ENCODE measurements at places on chromosomes 4 and X.

DNA sequence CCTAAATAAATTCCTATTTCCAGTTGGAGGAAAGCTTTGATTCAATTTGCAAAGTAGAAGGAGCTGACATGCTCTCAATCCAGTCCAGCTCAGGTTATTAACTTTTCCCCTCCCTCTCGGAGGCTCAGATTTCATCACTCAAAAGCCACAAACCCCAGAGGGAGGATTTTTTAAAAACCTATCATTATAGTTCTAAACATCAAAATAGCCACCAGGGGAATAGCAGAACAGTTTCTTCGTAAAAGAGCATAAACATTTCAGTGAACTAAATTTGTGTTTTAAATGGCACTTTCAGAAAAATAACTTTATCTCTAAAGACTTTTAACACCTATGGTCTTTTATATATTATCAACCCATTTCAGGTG is 8.8 kb downstream of the GPRIN3 start:
- peak; percentile 26 for DNase-seq

DNA sequence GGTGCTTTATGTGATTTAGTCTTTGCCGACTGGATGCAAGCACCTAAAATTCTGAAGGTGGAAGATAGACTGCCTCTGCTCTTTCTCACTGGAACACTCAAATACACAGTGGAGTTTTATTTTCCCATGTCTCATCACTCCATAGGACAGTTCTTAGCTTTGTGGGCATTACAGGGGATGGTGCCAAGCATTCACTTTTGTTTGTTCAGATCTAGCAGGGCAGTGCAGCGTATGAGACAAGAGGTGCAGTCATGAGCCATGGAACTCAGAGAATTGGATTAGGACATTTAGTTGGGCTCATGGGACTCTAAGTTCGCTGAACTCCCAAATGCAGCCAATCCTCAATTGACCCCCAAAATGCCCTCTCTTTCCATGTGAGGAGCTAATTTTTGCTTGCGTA is 1136.9 kb upstream of the PRKX start:
- DNase-seq: no peak

DNA sequence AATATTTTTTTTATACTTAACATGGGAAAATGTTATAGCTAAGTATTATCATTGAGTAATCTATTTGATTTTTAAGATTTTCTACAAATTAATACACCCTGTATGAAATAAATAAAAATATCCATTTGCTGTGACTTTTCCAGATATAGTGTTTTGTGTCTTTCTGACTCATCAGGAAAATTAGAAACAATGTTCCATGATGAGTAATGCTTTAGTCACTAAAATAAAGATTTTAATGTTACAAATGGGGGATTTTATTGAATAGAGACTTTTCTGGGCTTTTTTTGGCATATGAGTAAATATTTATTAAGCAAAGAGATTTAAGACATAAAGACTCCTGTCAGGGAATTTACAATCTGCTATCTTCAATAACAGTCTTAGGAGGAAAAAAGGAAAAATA is 279.2 kb upstream of the NOCT start:
- peak; percentile 12 for DNase-seq

GRCh38 chr4:9994246-9994847 is 26.9 kb downstream of the SLC2A9 start:
- no peak for DNase-seq

DNA sequence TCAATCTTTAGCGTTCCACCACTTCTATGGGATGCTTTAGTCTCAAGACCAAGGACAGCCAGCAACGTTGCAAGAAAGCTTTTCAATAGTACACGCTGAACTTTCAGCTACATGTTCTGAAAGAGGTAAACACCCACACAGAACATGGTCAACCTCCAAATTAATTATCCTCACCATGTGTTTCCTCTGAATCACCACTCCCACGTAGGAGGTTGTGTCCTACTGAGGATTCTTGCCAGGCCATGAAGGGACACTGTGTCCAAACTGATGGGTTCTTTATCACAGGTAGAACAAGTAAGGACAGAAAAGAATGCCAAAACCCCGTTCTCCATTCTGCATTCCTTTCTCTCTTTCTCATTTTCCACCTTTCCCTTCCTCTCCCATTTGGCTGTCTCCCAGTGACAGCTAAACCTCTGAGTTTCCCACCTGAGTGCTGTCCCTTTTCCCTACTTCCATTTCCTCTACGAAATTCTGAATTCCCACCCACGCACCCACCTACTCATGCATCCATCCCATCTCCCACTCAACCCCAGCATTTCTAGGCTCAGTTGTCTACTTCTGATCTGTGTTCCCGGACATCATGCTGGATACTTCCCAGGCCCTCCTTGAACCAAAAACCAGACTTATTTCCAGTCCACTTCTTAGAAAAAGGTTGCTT is 29.0 kb upstream of the GPM6B start:
- DNase-seq: no peak

DNA sequence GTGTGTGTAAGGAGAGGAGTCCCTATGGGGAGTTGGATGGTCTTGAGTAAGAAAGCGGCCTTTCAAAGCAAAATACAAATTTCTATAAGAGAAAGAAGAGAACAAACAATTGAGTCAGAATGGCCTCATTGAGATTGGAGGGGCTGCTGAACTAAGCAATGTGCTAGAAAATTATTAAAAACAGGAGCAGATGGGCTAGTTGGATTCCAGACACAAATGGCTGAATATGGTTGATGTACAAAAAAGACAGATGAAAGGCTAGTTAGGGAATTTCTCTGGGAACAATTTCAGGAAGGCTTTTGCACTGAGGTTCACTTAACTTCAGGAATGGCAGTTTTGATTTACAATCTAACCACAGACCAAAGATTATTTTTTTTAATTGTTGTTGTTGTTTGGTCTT is 1806.8 kb upstream of the TENM3 start:
- no peak for DNase-seq

- no peak for DNase-seq
Measured at GRCh38 chr4:2163311-2163821, 78.6 kb downstream of the HAUS3 start.

DNA sequence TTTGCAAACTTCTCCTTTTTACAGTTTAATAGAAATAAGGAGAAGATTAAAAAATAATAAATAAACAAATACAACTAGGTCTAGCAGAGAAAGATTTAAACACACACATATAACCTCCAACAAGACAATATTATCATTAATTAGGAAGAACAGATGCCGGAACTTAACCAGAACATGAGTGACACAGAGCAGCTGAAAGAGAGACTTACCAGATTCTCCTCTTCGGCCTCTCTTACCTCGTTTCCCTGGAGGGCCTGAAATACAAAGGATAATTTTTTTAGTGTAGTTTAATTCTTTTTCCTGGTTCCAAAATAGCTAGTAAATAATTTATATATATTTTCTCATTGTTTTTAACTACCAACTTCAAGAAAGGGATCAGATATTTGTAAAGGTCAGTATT is 252.5 kb downstream of the COL25A1 start:
- no peak for DNase-seq

GRCh38 chr4:171622729-171623128 is 190.5 kb upstream of the GALNTL6 start:
- DNase-seq: no peak

GRCh38 chr4:16227462-16227868 is 1.2 kb upstream of the TAPT1 start:
- peak; percentile 28 for DNase-seq

DNA sequence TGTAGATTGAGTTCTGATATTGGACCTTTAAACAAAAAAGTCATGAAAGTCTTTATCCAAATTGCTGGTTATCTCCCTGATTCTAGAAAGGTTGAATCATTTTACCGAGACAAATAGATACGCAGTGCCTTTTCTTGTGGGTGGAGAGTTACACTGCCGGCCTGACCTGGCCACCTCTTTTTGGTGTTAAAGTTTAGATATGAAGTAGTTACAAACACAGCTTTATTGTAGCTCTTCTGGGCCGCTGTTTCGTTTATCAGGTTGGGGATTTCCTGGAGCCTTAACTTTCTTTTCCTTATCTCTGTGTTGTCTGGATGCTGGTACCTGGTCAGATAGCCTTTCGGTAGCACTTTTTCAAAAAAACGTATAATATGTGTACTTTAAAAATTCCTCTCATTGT is 31.0 kb downstream of the FNIP2 start:
- DNase-seq: no peak

GRCh38 chrX:45063319-45064095 is 137.2 kb downstream of the DIPK2B start:
- DNase-seq: no peak

DNA sequence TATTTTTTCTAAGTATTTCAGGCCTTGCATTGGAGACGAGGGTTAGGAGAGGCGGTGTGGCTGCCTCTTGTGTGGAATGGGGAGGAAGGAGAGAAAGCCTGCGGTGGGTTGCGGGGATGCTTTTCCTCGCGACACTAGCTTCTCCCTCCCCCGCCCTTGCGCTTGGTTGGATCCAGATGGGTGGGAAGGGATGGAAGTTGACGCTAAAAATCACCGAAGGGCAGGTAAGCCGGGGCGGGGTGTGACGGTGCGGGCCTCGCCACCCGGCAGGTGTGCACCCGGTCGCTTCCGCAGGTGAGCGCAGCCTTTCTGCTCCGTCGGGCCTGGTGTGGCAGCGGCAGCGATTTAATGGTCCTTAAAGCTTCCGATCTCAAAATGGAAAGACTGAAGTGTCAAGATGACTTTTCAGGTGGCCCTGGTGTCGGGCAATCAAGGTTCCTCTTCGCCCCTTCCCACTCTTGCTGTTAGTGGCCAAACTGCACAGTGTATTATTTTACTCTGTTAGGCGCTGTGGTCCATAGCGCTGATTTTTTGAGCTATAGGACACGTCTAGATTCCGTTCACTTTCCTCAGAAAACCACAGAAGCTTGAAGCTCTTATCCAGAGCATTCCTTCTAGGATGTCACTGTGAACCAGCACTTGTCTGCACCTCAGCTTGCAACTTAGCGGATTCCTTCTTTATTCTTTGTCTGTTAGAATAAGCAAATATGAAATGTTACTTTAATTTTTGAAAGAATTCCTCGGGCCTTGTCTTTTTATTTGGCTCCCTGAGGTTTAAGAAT is 765 bp downstream of the ENOPH1 start:
- DNase-seq: peak; percentile 40

DNA sequence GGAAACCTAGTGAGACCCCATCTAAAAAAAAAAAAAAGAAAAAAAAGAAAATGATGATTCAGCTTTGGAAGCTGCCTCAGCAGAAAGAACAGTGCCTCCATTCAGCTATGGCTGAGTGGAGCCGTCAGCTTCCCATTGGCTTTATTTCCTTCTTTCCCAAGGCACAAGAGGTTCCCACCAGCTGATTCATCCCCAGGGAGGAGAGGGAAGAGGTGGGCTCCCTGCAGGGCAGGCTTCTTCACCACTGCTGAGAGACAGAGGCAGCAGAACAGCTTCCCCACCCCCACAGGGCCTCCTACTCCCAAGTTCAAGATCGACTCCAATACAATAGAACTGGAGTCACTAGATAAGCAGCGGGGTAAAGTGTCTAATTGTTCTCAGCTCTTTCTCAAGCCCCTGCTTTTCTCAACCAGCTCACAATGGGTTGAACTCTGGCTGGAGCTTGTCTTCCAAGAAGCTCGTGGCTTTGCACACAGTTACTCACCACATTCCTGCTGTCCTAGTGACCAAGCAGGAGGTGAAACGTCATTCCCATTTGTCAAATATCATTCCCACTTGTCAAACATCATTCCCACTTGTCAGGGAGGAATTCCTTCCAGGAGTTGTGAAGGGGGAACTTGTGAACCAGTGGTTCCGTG is 47.8 kb downstream of the FHDC1 start:
- peak; percentile 41 for DNase-seq

DNA sequence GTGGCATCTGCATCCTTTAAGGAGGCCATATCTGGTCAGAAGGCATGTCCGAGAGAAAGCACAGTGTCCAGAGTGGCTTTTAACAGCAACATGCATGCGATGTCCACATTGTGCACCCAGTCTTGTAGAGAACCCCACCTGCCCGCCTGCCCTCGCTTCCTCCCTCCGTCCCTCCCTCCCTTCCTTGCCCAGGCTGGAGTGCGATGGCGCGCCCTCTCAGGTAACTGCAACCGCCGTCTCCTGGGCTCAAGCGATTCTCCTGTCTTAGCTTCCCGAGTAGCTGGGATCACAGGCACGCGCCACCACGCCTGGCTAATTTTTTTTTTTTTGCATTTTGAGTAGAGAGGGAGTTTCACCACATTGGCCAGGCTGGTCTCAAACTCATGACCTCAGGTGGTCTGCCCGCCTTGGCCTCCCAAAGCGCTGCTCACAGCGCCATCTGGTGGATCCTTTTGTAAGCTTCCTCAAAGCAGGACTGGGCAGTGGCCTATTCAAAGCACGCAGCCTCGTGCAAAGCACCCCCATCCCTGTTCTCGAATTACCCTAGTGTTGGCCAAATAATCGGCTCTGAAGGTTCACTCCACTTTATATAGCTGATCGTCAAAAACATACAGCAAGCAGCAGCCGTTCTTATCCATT is 15.0 kb downstream of the BRCC3 start:
- DNase-seq: peak; percentile 17

DNA sequence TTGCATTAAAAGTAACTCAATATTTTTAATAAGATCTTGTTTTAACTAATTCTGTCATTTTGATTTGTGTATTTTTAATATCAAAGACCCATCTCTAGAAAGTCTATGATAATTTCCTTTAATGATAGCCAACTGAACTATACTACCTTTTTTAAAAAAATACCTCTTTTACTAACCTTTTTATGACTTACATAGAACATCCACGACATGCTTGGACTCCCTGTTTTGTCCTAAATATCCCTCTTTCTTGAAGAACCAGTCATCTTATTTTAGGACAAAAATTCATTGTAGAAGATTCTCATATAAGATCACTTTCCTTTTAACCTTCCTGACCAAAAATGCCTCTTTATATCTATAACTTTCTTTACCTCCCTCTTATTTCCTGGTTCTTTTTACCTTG is 76.8 kb upstream of the GC start:
- no peak for DNase-seq

- DNase-seq: no peak
Measured at GRCh38 chr4:176437756-176438155, 118.0 kb downstream of the SPCS3 start.

DNA sequence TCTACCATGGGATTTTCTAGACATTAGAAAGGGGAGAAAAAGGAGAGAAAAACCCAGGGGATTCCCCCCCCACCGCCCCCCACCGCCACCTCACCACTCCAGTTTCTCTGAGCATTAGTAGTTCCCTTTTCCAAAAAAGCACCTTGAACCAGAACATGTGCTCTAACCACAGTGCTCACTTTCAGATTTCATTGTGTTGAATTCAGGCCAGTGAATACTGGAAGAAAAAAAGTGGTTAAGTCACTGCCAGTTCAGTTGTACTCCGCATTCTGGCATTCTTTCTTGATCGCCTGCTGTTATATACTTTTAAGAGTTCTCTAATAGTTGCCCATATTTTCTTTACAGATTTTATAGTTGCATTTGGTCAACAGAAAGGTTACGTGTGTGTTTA is 40.9 kb downstream of the JADE3 start:
- DNase-seq: no peak

DNA sequence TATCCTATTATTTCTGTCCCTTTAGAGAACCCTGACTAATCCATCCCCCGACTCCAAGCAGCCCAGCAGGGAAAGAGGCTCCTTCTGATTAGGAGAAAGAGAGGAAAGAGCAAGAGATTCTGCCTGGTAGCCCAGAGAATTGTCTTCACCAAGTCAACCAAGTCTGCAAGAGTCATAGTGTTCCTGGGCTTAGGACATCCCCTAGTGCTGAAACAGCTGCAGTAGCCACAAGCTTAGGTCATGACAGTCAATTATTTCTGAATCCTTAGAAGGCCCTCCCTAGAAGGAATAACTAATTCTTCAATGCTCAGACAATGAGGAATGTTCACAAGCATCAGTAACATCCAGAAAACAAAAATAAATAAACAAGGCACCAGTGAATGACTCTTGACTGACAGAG is 480.3 kb upstream of the GRIA3 start:
- peak; percentile 52 for DNase-seq

GRCh38 chrX:70128071-70128470 is 5.2 kb upstream of the IGBP1 start:
- no peak for DNase-seq

GRCh38 chrX:38085813-38086212 is 79.5 kb downstream of the SYTL5 start:
- DNase-seq: no peak

Data from AG10803 (cell line).